Umbilical cord (tissue), 2 donors: ENCODE measurements at places on chromosomes 5 and 9.

- no peak for DNase-seq
These were observed 516.0 kb downstream of the ZNF608 start for GRCh38 chr5:124230456-124230855.

GRCh38 chr5:78269088-78269703, 25.3 kb downstream of the AP3B1 start:
- DNase-seq: no peak

- DNase-seq: no peak
These were observed 318.7 kb downstream of the TMEM161B start for GRCh38 chr5:87949676-87950631.

DNA sequence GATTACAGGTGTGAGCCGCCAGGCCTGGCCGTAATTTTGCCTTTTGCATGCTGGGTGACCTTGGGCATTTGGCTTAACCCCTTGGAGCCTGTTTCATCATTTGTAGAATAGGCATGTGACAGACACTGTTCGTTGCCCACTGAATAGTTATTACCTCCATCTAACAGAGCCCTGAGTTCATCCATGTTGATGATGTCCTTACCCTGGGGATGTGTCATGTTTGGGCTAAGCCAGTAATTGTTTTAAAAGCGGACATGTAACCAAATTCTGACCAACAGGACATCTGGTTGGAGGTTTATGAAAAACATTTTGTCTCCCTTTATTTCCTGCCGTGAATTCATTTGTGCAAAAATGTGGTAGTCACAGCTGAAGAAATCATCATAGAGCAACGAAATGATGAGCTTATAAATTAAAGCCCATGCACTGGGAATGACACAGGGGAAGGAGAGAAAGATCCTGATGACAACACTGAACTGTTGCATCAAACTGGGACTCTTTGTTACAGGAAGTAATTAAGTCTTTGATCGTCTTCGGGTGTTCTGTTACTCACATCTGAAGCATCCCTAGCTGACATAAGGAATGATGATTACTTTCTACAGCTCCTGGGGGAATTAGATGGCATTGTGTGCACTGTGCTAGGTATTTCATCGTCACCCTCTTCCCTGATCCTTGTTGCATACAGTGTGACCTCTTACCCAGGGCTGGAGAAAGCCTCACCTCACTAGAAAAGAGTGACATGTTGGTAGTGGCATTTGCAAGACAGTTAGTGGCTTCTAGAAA, 117.8 kb downstream of the FGF18 start:
- no peak for DNase-seq

- peak; percentile 74 for DNase-seq
These were observed 95.7 kb upstream of the ITGA1 start for GRCh38 chr5:52692039-52692438.

- DNase-seq: no peak
These were observed 602.4 kb upstream of the CLINT1 start for GRCh38 chr5:158461240-158461854.

- DNase-seq: no peak
These were observed 4.5 kb downstream of the ST6GALNAC4 start for GRCh38 chr9:127912296-127912695.

GRCh38 chr5:61301341-61302199, 30.5 kb upstream of the ZSWIM6 start:
- peak; percentile 96 for DNase-seq

DNA sequence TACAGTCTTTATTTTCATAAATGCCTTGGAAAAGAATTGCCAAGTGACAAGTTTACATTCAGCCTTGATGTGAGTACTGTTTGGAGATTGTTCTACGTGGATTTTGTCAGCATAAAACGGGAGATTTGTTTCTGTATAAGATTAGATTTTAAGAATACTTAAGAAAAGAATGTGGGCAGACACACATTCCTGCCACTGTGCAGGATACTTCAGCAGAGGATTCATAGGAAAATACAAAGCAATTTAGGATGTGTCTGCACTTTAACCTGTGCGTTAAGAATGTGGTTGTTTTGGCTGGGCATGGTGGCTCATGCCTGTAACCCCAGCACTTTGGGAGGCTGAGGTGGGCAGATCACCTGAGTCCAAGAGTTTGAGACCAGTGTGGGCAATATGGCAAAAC, 37.2 kb downstream of the GPR107 start:
- no peak for DNase-seq

DNA sequence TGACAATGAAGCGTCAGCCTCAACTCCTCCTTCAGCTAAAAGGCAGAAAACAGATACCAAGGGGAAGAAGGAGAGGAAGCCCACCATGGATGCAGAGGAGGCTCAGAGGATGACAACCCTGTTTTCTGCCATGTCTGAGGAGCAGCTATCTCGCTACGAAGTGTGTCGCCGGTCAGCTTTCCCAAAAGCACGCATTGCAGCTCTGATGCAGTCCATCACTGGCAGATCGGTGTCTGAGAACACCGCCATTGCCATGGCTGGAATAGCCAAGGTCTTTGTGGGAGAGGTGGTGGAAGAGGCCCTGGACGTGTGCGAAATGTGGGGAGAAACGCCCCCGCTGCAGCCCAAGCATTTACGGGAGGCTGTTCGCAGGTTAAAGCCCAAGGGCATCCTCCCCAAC, 968 bp downstream of the TAF11L11 start:
- no peak for DNase-seq

GRCh38 chr5:160800375-160801275, 51.4 kb downstream of the ATP10B start:
- peak; percentile 79 for DNase-seq

DNA sequence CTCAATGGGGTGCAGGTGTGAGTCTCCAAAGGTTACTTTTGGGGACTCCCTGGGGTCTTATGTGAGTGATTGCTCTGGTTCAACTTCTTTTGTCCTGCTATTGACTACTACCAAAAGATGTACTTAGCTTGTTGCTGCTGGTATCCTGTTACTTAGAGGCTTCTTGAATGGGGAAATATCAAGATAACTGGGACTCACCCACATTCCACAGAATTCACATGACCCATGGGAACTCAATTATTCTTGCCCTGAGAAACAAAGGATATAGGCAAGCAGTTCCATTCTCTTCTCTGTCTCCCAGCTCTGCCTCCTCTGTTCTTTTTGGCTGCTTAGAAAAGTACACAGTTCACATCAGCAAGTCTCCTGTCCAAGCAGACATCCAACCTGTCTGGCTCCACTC, 105.9 kb downstream of the UNC13B start:
- DNase-seq: no peak

- no peak for DNase-seq
These were observed 10.9 kb upstream of the ZNF366 start for GRCh38 chr5:72518001-72518683.

DNA sequence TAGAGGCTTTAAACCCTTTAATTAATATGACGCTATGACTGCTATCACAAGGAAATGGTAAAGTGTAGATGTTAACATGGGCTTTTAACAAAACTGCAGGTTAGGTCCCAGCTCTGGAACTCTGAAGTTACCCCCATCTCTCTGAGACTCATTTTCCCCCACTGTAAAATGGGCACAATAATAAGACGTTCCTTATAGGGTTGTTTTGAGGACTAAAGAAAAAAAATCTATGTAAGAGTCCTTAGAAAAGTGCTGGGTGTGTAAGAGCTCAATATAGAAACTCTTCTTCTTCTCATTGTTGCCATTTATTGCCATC, 45.8 kb upstream of the STK32A start:
- no peak for DNase-seq

DNA sequence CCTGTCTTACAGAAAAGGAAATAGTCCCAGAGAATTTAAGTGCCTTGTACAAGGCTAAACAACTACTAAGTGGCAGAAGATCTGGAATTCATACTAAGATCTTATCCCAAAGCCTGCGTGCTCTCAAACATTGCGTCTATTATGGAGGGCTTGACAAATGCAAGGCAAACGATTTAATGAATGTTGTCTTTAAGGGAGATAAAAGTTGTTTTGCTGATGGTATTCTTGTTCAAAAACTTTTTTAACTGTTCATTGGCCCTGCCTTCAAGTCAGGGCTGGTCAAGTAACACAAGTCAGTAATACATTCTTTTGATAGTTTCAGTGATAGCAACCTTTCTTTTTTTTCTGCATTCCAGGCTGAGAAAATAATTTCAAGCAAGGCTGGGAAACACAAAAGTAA, 1.7 kb upstream of the SLC38A9 start:
- peak; percentile 43 for DNase-seq

- DNase-seq: peak; percentile 84
These were observed 30.4 kb upstream of the LTC4S start for GRCh38 chr5:179763215-179763945.

DNA sequence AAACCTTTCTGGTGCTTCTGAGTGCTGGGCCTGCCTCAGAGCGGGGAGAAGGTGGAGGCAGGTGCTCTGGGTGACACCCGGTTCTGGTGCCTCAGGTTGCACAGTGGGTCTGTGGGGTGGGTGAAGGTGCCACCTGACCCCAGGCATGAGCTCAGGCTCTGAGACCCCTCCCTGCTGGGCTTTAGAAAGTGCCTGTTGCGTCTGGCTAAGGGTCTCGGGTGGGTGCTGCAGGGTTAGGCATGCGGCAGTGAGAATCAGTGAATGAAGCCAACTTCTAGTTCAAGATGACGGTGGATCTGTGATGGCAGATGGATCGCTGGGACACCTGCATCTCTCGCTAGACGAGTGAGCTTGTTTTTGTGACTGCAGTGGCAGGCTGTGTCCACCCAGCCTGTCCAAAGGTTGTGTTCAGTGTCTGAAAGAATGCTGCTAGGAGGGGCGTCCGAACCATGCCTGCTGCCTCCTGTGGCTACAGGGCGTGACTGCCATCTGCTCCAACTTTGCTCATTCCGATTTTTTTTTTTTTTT, 5.0 kb downstream of the SQSTM1 start:
- no peak for DNase-seq

DNA sequence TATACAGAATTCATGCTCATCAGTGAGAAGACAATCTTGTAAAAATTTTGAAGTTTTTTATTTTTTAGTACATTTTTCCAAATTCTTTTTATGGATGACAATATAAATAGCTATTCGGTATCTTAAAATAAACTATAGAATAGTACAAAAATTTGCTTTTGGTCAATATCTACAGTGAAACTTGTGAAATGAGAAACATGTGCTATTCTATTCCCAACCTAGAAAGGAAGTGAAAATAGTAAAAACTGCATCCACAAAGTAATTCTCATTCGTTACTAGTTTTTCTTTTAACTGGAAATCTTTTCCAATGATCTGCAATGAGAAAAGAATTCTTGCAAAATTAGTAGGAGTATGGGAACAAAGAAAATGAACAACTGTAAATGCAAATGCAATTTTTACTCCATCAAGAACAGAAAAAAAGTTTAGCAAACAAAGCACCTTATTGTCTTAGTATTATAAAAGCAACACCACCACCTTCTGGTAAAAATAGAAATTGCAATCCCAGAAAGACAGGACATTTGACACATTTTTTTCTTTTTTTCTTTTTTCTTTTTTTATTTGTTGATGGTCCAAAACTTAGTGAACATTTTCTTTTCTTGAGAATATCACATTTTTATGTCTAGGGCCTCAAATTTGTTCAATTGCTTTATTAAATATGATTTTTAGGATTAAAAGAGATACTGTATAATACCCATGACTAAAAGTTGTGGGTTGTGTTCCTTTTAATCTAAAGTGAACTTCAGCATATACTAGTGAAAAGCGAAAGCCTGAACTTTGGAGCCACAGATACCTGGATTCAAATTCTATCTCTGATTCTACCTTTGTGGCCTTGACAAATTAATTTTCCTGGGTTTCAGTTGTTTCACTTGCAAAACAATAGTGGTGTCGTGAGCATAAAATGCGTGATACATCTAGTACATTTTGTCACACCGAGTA, 72.3 kb downstream of the SLCO4C1 start:
- peak; percentile 36 for DNase-seq
